ENCODE measurements at places on chromosomes 4 and X. TPM values are rescaled to one million over a fixed set of nuclear protein-coding genes. Genes with fewer than 3 reads are reported as not detected.
A peak's percentile ranks its signal among the peaks of the same experiment; 100 is the strongest.

GCNA gene
- total RNA-seq, result 0.48 TPM

- H3K36me3 ChIP-seq, result peaks cover 10% of the 10 kb centered on the region
- H3K4me1 ChIP-seq, result no peaks in the 10 kb centered on the region
- H3K27me3 ChIP-seq, result no peaks in the 10 kb centered on the region
- DNase-seq, result peak; percentile 89
These were observed 25.8 kb downstream of the ADRA2C start for GRCh38 chr4:3791910-3792542.

DNA sequence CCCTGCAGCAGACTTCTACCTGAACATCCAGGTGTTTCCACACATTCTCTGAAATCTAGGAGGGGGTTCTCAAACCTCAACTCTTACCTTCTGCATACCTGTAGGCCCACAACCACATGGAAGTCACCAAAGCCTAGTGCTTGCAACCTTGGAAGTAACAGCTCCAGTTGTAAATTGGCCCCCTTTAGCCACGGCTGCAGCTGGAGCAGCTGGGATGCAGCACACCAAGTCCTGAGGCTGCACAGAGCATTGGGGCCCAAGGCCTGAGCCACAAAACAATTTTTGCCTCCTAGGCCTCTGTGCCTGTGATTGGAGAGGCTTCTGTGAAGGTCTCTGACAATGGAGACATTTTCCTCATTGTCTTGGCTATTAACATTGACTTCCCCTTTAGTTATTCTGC, 772.4 kb upstream of the INTU start:
- peaks cover 2% of the 10 kb centered on the region for H3K36me3 ChIP-seq
- H3K27ac ChIP-seq, result no peak overlapping the region
- no peak for DNase-seq
- no peak overlapping the region for H3K4me3 ChIP-seq

- no peak overlapping the region for H3K27ac ChIP-seq
- DNase-seq, result peak; percentile 78
- H3K4me3 ChIP-seq, result no peak overlapping the region
These were observed 123.3 kb downstream of the KLHL8 start for GRCh38 chr4:87097075-87097474.

GRCh38 chr4:33911959-33912358, 2332.4 kb downstream of the ARAP2 start:
- no peaks in the 10 kb centered on the region for H3K27me3 ChIP-seq
- peaks cover 54% of the 10 kb centered on the region for H3K36me3 ChIP-seq
- DNase-seq, result no peak
- no peak overlapping the region for H3K27ac ChIP-seq
- no peaks in the 10 kb centered on the region for H3K4me1 ChIP-seq

GRCh38 chr4:107654694-107655093, 65.3 kb downstream of the PAPSS1 start:
- H3K27ac ChIP-seq, result no peak overlapping the region
- H3K36me3 ChIP-seq, result peaks cover 35% of the 10 kb centered on the region
- no peaks in the 10 kb centered on the region for H3K27me3 ChIP-seq
- no peak overlapping the region for H3K4me3 ChIP-seq
